Naive B cell (primary cell): ENCODE measurements at places on chromosomes 5 and 9.

DNA sequence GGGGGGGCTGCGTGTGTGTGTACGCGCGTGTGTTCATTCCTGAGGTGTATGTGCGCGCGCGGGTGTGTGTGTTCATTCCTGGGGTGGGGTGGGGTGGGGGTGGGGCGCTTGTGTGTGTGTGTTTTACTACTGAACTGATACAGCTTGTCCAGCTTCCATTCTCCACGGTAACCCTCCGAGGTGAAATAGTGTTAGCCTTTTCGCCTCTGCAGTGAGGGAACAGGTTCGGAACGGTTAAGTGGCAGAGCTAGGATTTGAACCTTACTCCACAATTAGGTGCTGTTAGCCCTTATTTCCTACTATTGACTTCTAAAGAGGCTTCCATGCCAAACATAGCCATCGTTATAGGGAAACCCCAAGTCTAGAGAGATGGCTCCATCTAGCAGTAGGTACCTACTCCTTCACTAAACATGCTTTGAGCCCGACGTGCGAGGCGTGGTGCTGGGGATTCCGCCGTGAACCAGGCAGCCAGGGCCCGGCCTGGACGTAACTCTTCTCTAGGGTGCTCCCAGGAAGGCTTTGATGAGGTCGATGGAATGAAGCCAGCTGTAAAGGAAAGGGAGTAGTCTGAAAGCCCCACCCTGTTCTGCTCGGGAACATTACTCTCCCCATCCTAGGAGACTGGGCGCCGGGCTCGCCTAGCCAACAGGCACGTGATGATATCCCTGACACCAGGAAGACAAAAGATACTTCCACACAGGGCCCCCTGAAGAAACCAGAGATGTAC lies 782 bp upstream of the SKP1 start:
- no peaks in the 10 kb centered on the region for H3K27me3 ChIP-seq
- DNase-seq = no peak
- peaks cover under 1% of the 10 kb centered on the region for H3K36me3 ChIP-seq
- peak overlapping the region; percentile 98 for H3K27ac ChIP-seq
- peaks cover 20% of the 10 kb centered on the region for H3K4me1 ChIP-seq

- no peak for DNase-seq
- no peaks in the 10 kb centered on the region for H3K4me1 ChIP-seq
- H3K36me3 ChIP-seq = no peaks in the 10 kb centered on the region
- no peaks in the 10 kb centered on the region for H3K27me3 ChIP-seq
- H3K27ac ChIP-seq = no peak overlapping the region
Observed at GRCh38 chr9:118567861-118568260, 801.4 kb downstream of the BRINP1 start.

- DNase-seq = no peak
- no peak overlapping the region for H3K27ac ChIP-seq
- no peak overlapping the region for H3K4me3 ChIP-seq
- H3K4me1 ChIP-seq = no peaks in the 10 kb centered on the region
Observed at GRCh38 chr9:80491086-80491696, 919.4 kb downstream of the TLE4 start.

GRCh38 chr9:93893899-93894690 lies 61.1 kb downstream of the BARX1 start:
- H3K4me1 ChIP-seq = no peaks in the 10 kb centered on the region
- no peak overlapping the region for H3K4me3 ChIP-seq
- DNase-seq = no peak
- peaks cover 12% of the 10 kb centered on the region for H3K27me3 ChIP-seq

DNA sequence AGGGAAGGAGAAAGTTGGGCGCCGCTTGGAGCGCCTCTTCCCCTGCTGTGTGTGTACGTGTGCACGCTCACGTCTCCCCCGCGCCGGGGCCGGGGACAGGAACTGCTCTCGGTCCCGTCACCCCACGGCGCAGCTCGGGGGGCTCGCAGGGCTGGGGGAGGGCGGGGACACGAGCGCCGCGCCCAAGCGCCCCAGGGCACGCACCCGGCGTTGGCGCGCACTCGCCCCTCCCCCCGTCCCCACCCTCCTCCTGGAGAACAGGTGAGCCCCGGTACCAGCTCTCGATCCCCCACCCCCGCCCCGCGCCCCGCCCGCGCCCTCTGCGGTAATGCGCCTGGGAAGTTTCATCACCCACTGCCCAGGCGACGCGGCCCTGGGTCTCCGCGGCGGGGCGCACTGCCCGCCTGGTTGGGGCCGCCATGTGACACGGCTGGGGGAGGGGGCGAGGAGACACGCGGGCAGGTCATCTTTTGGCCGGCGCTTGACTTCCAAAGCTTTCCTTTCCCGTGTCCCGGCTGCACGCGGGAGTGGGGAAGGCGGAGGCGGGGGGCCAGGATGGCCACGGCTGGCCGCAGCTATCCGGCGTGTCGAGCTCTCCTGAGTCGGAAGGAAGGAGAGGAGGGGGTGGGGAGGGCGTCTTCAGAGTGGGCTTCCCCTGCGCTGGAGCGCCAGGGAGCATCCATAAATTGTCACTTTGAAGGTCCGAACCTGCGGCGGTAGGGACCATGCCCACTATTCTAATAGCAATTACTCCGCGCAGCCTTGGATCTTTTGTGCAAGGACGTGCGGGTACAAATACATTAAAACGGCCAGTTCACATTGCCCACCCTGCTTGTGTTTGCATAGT lies 1.5 kb upstream of the STC2 start:
- no peak for DNase-seq
- H3K4me1 ChIP-seq = peaks cover 16% of the 10 kb centered on the region
- H3K36me3 ChIP-seq = no peaks in the 10 kb centered on the region
- peaks cover 78% of the 10 kb centered on the region for H3K27me3 ChIP-seq

DNA sequence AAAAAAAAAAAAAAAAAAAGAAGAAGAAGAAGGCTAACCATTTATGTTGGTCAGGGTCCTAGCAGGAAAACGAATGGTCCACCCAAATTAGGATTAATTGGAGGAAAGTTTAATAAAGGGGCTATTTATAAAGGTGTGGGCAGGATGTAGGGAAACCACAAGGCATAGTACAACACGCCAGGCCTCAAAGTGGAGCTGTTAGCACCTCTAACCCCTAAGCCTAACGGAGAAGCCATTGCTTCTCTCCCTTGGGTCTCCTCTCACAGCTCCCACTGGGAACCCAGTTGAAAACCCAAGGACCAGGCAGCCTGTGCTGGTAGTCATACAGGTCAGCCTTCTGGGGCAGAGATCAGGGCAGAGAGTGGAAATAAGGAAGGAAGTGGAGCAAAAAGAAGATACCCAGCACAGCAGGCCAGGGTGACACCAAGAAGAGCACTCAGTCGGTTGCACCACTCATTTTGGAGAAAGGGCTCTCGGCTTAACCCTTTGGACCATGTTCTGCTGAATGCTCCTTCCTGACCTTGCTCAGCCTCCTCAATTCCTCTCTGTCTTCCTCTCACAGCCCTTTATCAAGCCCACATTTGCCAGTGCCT lies 8.8 kb upstream of the GLIPR2 start:
- DNase-seq = no peak
- H3K4me3 ChIP-seq = no peak overlapping the region
- H3K27me3 ChIP-seq = no peaks in the 10 kb centered on the region
